ENCODE measurements at places on chromosomes 5 and 9.

- peak; percentile 72 for DNase-seq
Observed at GRCh38 chr5:125083981-125084380, 337.5 kb upstream of the ZNF608 start.

DNA sequence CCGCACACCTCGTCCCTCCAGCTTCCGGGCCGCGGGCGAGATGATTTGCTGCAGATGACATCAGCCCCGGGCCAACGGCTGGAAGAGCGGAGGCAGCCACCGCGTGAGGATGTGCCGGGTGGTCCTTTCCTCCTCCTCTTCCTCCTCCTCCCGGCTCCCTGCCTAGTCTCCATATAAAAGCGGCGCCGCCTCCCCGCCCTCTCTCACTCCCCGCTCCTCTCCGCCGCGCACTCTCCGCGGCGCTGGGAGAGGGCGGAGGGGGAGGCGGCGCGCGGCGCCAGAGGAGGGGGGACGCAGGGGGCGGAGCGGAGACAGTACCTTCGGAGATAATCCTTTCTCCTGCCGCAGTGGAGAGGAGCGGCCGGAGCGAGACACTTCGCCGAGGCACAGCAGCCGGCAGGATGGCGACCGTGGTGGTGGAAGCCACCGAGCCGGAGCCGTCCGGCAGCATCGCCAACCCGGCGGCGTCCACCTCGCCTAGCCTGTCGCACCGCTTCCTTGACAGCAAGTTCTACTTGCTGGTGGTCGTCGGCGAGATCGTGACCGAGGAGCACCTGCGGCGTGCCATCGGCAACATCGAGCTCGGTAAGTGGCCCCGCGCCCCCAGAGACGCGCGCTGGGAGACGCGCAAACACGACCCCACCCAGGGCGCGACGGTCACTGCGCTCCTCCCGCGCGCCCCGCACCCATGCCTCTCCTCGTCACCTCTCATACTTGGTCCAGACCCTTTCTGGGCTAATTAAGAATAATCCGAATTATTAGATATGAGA lies at the start of gene MAP1B:
Gene MAP1B (plus strand): TSS at position 345 of the 770 bp plus-strand sequence. CDS start 57 bp downstream, at position 402.
- peak; percentile 83 for DNase-seq

GRCh38 chr5:173786286-173787187 lies 101.6 kb upstream of the CPEB4 start:
- no peak for DNase-seq

DNA sequence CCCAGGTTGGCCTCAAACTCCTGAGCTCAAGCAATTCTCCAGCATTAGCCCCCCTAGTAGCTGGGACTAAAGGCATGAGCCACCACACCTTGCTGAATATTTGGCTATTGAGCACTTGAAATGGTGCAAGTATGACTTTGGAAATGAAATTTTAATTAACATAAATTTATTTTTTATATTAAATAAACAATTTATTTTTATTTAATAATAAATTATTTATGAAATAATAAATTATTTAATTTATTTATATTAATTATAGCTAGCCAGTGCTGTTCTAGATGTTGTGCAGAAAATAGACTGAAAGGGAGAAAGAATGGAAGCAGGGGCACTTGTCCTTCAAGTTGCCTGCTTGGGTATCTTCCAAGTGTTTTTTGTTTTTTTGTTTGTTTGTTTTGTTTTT lies 40.0 kb upstream of the CTNNA1 start:
- DNase-seq, result no peak

DNA sequence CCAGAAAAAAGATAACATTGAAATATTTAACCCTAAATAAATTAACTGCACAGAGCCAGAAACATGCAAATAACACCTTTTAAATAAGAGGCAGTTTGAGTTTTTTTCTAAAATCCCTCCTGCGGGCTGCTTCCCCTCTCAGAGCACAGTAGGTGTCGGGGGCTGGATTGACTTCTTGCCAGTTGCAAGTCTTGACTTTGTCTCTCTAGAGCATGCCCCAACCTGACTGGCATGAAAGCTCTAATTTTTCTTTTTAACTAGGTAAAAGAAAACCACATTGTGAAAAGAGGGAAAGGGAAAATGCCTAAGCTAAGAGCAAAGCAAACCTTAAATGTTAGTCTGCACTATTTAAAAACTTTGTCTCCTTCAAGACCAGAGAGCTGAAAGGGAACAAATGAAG lies 46.4 kb upstream of the DNAH5 start:
- no peak for DNase-seq
